Stimulated activated naive CD8-positive, alpha-beta T cell treated with anti-CD3 and anti-CD28 coated beads, Interleukin-15, Interleukin-2, amounts not matched to agents 100 U/mL and 50 U/mL, for 24 hours (primary cell): ENCODE measurements at places on chromosomes 1 and 21.

- DNase-seq = no peak
These were observed 180.5 kb upstream of the B3GALT2 start for GRCh38 chr1:193366764-193367507.

- DNase-seq = no peak
These were observed 40.3 kb downstream of the MT1HL1 start for GRCh38 chr1:236963920-236964319.

- no peak for DNase-seq
These were observed 1.4 kb upstream of the S100A16 start for GRCh38 chr1:153614189-153614900.

- DNase-seq = no peak
These were observed 61.1 kb downstream of the LGR6 start for GRCh38 chr1:202254454-202255252.

DNA sequence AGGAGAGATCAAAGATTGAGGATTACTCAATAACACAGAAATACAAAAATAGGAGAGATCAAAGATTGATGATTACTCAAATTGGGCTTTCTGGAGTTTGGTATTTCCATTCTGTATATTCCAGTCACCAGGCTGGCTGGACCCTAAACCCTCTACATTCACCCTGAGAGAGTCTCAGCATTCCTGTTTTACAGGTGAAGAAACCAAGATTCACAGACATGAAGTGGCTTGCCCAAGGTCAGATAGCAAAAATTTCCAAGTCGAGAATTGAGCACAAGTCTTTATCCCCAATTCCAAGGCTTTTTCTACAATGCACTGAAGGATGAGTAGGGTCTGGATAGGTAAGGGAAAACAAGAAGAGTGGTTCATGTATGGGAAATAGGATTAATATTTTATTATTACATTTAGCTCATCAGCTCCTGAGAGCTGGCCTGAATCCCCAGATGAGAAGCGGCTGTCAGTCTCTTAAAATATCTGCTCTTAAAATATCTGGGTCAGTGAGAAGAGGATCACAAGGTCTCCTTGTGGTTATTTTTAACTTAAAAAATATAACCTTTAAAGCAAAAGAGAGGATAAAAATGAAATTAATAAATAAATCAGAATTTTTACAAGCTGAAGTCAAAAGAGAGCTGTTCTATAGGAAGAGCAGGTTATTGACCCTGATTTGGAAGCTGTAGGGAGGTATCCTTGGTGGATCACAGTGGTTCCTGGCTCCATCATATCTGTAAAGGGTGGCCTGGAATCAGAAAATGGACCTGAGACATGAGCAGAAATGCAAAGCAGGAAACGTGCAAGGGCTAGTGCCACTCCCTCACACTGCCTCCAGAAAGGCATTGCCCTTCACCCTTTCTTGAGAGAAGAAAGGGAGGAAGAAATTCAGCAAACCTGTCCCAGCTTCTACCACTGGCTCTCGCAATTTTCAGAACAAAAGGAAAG lies 29.1 kb upstream of the SEC16B start:
- no peak for DNase-seq

DNA sequence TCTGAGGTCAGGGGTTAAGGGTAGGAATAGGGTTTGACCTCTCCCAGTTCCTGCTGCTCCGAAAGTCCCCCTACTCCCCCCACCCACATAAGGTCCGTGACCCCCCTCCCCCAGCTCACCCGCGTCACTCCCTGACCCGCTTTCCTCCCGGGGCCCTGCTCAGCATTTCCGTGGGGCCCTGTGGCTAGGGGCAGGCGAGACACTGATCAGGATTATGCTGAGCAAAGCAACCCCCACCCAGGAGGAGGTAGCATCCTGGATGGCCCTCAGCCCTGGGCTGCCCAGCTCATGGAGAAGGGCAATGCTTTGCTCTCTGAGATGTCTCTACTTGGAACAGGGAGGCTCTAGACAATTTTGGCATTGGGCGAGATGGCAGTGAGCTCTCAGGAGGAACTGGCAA lies 3.7 kb downstream of the RORC start:
- DNase-seq = no peak

GRCh38 chr1:100482167-100482566 lies 55.8 kb upstream of the GPR88 start:
- no peak for DNase-seq

DNA sequence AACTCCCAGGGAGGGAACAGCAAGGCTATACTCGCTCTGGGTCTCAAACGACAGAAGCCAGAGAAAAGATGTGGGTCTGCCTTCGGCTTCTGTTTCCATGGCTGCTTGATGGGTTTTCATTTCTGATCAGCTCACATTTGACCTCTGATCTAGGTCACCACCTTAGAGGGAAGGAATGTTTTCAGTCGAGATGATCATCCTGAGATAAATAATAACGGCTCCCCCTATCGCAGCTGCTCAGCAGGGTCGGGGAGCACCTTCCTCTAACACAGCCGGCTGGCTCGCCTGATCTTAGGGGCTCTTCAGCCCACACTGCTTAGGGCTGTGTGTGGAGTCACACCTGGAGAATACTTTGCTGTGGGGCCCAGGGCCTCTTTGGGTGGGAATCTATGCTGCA lies 53.1 kb upstream of the ZNF648 start:
- no peak for DNase-seq

DNA sequence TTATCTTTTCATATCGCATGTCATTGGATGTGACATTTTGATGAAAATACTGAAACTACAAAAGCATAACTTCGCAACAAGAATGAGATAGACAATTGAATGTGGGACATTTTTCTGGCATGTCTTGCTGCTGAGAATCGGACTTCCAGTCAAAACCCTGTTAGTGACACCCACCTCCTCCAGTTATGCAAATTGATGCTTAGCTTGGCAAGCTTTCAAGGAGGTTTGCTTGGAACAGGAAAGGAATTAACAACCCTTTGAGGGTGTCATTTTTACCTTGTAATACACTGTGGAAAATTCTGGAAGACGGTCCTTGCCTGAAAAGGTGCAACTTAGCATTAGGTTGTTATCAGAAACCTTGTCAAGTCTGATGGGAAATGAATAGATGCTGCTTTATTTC lies 38.8 kb upstream of the FAM3B start:
- DNase-seq = no peak

GRCh38 chr1:47228644-47229030 lies 3.4 kb downstream of the TAL1 start:
- DNase-seq = no peak

DNA sequence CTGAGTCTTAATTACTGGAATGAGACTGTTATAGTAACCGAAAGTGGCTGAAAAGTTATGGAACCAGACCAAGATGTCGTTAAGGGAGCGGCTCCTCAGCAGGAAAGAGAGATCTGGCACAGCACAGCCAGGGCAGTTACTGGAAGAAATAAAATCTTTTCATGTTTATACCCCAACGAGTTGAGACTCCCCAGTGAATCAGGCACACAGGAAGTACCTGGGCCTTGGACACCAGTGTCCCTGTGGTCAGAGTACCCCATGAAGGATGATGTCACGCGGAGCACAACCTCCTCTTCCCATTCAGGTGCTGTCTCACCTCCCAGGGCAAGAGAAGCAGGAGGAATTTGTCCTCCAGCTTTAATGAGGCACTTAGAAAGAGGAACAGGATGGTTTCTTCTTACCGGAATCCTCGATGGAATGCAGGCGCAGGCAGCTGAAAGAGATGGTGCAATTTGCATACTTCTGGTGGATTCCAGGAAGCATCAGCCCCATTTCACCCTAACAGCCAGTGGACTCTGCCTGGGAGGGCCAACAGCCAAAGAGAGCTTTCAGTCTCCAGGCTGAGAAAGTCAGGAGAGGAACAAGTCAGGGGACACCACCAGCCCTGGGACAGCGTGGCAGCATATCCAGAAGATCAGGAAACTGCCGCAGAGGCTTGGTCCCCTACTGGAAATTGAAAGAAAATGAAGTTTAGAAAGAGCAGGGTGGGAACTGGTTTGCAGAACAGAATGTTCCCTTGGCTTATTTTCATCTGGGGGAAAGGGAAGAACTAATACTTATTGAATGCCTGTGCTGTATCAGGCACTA lies 35.9 kb upstream of the CTTNBP2NL start:
- no peak for DNase-seq

GRCh38 chr1:47693115-47693514 lies 255.3 kb downstream of the FOXD2 start:
- no peak for DNase-seq

DNA sequence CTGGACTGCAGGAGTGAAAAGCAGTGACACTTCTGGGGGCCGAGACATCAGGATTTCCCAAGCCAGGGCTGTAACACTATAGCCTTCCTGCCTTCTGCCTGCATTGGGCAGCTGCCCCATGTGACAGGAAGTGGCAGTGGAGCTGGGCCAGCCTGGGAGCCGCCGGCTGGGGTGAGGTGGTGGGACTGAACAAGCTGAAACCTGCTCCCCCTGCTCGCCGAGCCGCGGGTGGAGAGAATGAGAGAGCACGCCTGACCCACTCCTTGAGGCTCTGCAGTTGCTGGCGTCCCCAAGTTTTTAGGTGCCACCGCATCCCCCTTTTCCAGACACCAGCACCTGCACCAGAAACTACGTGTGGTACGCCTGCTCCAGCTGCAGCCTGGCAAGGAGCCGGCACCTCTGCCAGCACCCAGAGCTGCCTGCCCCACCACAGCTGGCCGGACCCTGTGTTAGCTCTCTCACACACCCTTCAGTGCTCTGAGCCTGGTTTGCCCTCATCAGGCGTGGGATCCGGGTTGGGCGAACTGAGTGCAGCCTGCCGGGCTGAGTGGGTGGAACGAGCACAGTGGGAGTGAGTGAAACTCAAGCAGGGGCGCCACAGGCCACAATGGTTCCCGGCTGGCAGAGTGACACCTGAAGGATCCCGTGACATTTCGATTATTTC lies 119.4 kb downstream of the AKT3 start:
- no peak for DNase-seq

DNA sequence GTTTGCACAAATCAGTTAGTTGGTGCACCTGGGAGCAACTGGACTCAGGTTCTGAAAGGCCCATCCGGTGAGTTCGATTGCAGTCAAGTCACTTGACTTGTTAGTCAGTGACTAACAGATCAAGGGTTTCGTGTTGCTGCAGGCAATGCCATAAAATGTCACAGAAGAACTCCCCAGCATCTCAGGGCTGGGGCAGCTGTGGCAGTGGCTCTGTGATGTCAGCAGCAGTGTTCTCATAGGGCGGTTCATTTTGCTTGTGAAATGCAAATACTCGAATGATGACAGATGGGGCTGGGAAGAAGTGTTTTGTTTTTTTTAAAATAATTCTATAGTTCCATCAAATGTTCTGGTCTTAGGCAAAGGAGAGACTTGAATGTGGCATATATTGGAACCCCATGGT lies 287.8 kb downstream of the LMX1A start:
- no peak for DNase-seq

DNA sequence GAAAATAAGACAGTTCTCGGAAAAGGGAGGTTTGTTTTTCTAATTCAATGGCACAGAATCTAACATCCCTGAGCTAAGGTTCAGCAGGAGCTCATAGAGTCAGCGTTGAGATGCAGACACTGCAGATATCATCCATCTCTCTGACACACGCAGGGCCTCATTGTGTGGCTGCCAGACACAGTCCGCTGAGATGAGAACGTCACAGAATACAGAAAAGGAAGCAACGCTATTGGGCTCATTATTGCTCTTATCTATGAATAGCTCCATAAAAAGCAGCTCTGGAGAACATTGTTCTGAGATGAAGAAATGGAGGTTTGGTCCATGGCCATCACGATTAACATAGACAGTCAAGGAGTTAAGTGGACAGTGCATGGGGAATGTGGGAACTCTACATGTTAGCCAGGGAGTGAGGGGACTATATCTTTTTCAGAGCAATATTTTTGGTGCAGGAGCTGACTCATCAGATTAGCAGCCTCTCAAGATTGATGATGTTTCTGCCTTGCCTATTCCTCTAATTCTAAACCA lies 771.6 kb upstream of the CXADR start:
- no peak for DNase-seq

GRCh38 chr1:63813829-63814277 lies 40.0 kb downstream of the ROR1 start:
- no peak for DNase-seq

GRCh38 chr21:37452227-37452626 lies 85.7 kb downstream of the DYRK1A start:
- DNase-seq = no peak

DNA sequence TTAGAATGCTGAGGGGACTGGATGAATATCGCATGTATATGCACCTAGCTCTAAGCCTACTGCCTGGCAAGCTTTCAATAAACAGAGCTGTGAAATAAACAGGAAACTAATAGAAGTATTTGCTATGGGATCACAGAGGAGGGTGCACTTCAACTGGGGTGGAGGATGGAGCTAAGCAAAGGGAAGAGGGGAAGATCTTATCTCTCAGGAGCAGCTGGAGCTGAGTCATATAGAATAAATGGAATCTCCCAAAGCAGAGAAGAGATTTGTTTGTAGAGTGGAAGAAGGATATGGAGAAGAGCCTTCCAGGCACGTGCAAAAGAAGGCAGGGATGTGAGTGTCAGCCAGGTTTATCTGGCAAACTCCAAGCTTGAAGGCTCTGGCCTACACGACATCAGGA lies 17.0 kb upstream of the KCNA10 start:
- no peak for DNase-seq

DNA sequence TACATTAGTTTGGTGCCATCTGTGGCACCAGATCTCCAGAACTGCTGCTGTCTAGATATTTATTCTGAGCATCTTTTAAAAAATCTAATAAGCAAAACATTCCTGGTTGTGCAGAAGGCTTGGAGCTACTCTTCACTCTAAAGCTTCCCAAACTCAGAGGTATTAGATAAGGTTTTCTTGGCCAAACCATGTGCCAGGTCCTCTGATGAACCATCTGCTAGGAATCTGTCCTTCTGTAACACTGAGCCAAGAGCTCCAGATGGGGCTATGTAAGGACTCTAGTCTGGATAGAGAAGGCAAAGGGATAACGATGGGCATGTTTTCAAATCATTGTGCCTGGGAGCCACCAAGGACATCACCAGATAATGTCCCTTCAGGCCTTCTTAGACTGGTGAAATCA lies 410.6 kb downstream of the NTNG1 start:
- no peak for DNase-seq

DNA sequence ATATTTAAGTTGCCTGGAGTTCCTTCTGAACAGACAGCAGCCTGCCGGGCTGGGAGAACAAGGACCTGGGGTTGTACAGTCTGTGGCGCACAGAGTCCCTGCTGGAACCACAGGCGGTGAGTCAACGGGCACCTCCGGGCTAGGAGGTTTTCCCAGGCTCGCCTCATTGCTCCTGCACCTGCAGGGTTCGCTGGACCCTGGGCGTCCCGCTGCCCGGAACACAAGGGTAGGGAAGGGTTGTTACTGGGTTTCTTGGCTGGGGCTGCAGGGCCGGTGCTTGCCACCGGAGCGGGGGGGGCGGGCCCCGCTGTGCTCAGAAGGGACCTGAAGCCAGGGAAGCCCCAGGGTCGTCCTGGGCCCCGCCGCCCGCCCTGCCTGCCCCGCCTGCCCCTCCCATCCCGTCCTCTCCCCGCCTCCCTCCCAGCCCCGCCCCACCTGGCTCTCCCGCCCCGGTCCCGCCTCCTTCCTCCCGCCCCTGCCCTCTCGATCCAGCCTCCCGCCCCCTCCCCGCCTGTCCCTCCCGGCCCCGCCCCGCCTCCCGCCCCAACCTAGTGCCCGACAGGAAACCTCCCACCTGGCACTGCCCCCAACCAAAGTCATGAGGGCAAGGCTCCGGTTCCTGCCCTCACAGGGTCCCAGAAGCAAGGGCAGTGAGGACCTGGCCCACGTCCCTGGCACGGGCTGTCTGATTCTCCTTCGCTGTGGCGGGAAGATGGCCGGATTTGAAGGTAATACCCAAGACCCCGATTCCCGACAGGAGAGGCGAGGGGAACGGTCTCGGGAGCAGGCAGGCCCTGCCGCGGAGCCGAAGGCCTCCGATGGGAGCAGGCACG lies 6.8 kb downstream of the JMJD4 start:
- peak; percentile 76 for DNase-seq
